ENCODE measurements at places on chromosomes 11 and 22.
A peak's percentile ranks its signal among the peaks of the same experiment; 100 is the strongest.

- DNase-seq = no peak
These were observed 107.7 kb downstream of the CADM1 start for GRCh38 chr11:115396533-115396932.

DNA sequence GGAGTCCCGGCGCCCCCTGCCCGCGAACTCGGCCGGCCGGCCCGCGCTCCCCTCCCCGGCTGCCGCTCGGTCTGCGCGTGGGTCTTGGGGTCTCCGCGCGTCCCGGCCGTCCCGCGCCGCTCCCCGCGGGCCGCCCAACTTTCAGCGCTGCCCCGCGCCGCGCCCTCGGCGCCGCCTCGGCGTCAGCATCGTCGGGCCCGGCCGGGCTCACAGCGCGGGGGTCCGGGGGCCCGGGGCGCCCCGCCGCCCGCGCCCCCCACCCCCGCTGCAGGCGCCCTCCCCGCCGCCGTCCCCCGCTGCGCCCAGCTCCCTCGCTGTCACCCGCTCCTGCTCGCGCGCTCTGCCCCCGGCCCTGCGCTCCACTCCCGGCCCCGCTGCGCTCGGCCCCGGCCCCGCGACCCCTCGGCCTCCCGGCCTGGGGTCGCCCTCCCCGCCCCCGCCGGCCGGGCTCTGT is at the start of gene KCNJ4:
TSS of gene KCNJ4 (minus strand) at position 124 of the 454 bp plus-strand sequence. CDS start 27,067 bp downstream, outside the sequence.
- no peak for DNase-seq

- DNase-seq = no peak
These were observed 49.3 kb downstream of the WNT11 start for GRCh38 chr11:76156971-76157427.

DNA sequence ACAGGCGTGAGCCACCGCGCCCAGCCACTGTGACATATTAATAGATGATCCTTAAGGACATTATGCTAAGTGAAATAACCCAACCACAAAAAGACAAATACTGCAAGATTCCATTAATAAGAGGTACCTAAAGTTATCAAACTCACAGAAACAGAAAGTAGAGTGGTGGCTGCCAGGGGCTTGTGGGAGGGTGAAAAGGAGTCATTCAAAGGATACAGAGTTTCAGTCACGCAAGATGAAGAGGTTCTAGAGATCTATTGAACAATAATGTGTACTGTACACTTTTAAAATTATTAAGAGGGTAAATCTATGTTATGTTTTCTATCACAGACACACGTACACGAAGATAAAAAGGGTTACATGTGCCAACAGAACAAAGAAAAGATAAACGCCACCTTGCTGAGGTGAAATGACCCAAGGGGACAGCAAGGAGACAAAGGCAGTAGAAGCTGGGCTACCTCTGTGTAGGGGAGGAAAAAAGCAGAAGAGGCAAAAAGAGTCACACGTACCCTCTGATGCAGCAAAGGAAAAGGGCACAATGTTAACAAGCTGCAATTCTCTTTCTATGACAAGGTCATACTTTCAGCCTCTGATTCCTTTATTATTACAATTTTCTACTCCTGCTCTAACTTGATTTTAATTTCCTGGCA is 65.3 kb downstream of the AMBRA1 start:
- DNase-seq = no peak

DNA sequence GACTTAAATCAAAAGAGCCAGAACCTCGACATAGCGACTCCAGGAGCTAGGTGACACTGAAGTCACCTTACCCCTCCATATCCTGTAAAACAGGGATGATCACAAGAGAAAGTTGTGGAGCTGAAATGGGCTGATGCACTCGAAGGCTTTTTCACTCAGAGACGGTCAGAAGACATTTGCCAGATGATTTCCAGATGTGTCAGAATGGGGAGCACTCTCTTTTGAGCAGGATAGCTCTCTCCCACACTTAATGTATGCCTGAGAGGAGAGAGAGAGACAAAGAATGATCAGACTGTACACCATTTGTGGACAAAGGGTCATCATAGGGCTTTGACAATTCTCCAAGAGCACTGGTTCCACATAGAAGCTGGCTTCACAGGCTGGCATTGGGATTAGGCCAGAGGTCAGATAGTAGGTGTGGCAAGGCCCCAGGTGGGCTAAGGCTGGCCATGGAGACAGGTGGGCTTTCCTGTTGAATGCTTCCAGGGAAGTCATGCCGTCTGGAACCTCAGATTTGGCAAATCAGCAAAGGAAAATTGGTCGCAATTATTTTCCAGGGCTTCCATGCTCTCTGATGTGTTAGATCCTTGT is 42.3 kb upstream of the ETS1 start:
- no peak for DNase-seq

DNA sequence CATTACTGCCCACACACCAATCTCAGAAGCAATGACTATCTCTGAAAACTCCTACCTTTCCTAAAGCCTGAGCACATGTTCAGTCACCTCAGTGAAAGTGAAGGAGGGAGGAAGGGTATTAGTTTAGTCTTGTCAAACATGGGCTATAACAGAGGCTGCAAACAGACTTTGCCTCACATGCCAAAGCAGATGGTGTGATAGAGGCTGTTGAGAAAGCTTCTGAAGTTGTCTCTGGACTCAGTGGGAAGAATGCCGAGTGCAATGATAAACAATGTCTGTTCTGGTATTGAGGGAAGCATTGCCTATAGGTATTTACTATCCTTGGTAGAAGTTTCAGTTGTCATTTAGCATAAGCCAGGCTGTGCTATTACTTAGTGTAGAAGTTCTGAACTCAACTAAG is 314.5 kb upstream of the CCDC90B start:
- DNase-seq = no peak

DNA sequence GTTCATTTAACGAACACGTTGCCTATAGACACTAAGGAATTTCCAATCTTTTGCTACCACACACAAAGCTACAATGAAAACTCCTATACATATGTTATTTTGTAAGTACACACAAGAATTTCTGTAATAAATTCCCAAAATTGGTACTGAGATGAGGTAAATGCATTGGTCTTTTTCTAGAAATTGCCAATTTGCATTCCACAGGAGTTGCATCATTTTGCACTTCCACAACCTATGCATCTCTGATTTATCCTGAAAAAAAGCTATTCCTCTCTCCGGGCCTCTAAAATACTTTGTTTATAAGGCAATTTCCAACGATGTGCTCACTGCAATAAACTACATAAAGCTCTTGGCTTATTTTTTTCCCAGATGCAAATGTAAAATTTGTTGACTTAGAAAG is 24.9 kb downstream of the IMMP1L start:
- peak; percentile 43 for DNase-seq

- DNase-seq = no peak
These were observed 349.7 kb upstream of the MPPED2 start for GRCh38 chr11:30935861-30936260.

DNA sequence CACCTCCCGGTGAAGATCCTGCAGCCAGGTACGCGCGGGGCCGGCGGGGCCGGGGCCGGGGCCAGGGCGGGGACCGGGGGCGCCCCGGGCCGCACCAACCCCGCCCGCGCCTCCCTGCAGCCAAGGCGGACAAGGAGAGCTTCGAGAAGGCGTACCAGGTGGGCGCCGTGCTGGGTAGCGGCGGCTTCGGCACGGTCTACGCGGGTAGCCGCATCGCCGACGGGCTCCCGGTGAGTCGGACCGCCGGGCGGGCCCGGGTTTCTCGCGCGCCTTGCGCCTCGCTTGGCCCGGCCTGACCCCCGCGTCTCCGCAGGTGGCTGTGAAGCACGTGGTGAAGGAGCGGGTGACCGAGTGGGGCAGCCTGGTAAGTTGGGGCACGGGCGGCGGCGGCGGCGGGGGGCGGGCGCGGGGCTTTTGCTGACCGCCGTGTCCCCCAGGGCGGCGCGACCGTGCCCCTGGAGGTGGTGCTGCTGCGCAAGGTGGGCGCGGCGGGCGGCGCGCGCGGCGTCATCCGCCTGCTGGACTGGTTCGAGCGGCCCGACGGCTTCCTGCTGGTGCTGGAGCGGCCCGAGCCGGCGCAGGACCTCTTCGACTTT is 531 bp downstream of the PIM3 start:
- peak; percentile 34 for DNase-seq

- no peak for DNase-seq
These were observed 642.1 kb upstream of the CCDC179 start for GRCh38 chr11:23502389-23502788.

DNA sequence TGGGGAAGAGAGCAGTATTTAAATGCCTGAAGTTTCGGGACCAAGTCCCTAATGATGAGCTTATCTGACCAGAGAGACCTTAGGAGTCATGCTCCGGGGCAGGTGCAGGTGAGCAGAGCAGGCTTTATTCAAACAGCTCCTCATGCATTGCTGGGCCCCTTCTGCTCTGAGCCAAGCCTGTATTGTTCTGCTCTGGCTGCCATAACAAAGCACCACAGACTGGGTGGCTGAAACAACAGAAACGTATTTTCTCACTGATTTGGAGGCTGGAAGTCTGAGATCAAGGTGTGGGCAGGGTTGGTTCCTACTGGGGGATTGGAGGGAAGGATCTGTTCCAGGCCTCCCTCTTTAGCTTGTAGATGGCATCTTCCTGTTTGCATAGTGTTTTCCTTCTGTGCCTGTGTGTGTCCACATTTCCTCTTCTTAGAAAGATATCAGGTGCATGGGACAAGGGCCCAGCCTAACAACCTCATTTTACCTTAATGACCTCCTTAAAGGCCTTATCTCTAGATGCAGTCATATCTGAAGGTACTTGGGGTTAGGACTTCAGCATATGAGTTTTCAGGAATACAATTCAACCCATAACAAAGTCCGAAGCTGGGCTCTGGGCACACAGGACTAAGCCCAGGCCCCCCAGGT is 97.1 kb upstream of the PARVA start:
- DNase-seq = no peak

- DNase-seq = no peak
These were observed 31.9 kb upstream of the CCDC90B start for GRCh38 chr11:83317757-83318690.

- DNase-seq = no peak
These were observed 13.9 kb downstream of the STX3 start for GRCh38 chr11:59769111-59769510.

DNA sequence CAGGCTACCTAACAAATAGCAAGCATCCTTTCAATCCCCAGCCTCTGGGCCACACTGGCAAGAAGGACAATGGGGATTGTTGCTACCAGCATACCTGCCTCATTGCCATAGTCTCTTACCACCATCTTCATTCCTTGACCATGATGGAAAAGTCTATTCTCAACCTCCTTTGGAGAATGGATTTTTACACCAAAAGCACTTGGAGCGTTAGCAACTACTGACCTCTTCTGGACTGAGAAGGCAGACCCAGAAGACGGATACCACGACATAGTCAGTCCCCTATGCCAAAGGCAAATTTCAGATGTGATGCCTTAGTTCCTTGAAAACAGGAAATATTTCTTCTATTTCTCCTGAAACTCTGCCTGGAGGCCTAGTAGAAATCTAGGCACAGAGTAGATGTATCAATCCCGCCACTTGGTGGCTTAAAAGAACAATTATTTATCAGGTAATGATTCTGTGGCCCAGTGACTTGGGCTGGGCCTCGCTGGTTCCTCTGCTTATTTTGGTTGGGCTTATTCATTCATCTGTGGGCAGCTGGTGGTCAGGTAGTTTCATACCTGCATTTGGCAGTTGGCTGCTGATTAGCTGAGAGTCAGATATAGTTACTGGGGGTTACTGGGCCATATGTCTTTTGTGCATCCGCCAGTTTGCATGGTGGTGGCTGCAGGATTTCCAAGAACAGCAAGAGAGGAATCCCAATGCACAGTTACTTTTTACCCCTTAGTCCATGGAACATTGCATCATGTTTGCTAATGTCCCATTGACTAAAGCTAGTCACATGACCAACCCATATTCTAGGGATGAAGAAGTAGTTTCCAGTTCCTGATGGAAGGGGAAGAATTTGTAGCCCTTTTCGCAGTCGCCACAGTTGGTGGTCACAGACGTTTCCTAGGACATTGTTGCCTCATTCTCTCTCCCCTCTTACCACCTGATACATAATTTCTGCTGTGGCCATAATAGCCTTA is 75.2 kb downstream of the DHCR7 start:
- peak; percentile 13 for DNase-seq

DNA sequence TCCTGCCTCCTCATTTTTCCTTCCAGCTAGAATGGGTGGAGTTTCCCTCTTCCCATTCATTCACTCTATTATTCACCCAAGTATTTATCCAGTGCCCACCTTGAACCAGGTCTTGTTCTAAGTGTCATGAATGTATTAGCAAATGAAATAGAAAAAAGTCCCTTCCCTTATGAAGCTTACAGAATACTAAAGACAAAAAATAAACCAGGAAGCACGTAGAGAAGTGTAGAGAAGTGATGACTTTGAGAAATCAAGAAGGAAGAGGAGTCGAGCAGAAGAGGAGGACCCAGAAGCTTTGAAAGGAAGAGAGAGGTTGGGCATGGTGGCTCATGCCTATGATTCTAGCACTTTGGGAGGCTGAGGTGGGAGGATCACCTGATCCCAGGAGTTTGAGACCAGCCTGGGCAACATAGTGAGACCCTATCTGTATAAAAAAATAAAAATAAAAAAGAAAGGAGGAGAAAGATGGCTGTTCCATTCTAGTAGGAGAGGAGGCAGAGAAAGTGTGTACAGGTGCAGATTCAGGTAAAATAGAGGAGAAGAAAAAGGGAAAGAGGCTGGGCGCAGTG is 17.1 kb upstream of the SYVN1 start:
- no peak for DNase-seq

DNA sequence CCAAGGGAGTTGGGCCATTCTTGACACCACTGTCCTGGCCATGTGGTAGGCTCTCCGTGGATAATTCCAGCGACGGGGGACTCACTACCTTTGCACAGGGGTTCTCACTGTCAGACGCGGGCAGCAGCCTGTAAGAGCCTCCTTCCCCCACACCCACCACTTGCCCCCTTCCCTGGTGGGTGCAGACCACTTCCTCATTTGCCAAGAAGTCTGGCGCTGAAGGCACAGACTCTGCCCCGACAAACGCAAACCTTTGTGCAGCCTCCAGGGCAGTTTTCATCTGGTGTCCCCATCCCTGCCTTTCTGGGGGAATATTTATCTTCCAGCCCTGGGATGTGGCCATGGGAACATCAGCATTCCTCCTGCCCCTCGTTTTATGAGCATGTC is 422.5 kb downstream of the SHANK2 start:
- DNase-seq = no peak

DNA sequence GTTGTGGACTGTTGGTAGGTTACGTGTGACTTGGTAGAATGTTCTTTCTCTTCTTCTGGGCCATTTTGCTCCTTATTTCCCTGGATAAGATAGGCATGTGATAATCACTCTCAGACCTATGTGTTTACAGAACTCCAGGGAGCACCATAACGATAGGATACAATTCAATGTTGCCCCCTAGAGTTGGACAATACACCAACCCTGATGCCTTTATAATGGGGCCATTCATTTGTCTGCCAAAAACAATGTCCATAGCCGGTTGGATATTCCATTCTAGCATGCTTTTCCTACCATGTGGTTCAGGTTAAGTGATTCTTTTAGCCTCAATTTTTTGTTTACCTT is 60.5 kb downstream of the APIP start:
- DNase-seq = no peak
